ENCODE measurements at places on chromosomes 2 and 18. TPM values are rescaled to one million over a fixed set of nuclear protein-coding genes. Genes with fewer than 3 reads are reported as not detected.

- no peaks in the 10 kb centered on the region for H3K4me1 ChIP-seq
- H3K4me3 ChIP-seq = no peak overlapping the region
- no peak for DNase-seq
- no peaks in the 10 kb centered on the region for H3K27me3 ChIP-seq
- H3K27ac ChIP-seq = no peak overlapping the region
Observed at GRCh38 chr18:6449213-6449612, 34.5 kb upstream of the L3MBTL4 start.

DNA sequence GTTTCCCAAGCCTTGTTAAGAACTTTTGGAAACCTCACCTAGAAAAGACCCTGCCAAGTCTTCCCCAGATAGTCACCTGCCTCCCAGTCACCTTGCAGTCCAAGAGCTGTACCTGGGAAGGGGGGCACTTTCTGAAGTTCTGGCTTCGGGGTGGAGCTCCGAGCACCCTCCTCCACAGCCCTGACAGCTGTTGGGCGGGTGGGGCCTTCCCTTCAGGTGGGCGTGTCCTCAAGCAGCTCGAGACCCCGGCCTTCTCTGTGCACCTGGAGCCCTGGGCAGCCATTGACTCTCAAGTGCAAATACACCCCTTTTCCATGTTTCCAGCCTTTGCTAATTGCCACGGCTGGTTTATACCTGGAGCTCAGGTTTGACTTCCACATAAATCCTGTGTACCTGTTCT lies 37.0 kb upstream of the IGFBP5 start:
- H3K36me3 ChIP-seq = no peaks in the 10 kb centered on the region
- H3K4me3 ChIP-seq = no peak overlapping the region
- no peak overlapping the region for H3K27ac ChIP-seq
- no peak for DNase-seq

DNA sequence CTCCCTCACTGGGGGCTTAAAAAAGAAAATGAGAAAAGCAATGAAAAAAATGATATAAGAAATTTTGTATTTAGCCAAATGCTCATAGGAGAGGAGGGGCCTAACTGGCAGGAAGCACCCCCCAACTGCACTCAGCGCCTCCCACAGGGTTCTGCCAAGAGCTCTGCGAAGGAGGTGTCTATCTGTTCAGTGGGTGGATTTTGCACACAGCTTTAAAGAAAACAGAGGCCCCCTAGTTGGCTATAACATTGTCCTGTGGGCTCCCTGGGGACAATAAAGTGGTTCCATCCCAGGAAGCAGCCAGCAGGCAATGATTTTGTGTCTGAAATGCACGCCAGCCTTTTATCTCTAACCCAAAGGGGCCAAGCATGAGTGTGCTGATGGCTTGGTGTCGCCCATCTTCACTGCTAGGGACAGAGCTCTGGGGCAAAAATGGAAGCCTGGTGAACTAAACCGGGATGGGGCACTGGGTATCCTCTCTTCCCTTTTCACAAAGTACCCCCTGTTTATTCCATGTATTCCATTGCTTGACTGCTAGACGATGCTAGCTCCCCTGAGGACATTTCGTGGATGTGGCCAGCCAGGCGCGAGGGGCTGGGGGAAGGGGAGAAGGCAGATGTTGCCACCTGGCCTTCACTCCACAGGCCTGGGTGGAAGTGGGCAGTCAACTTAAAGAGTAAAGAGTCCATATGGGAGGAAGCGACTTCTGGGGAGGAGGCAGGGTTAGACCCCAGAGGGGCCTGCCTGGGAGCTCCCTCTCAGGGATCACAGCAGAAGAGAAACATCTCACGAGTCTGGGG lies 205.7 kb downstream of the CYP26B1 start:
- H3K27ac ChIP-seq = no peak overlapping the region
- H3K4me3 ChIP-seq = no peak overlapping the region
- H3K27me3 ChIP-seq = peaks cover 35% of the 10 kb centered on the region
- H3K36me3 ChIP-seq = peaks cover 3% of the 10 kb centered on the region
- H3K4me1 ChIP-seq = peaks cover 2% of the 10 kb centered on the region

DNA sequence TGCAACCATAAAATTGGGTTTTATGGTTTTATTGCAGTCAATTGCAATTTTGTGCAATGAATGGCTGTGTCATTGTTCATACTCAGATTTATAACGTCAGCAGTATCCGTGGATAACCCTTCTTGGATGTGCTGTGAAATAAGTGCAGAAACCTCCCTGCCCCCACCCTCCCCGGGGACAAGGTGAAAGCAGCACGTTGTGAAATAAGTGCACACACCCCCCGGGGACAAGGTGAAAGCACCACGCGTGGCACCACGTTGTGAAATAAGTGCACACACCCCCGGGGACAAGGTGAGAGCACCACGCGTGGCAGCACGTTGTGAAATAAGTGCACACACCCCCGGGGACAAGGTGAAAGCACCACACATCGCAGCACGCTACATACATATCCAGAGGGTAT lies 93.6 kb upstream of the NFATC1 start:
- peaks cover 10% of the 10 kb centered on the region for H3K36me3 ChIP-seq
- no peak overlapping the region for H3K4me3 ChIP-seq

DNA sequence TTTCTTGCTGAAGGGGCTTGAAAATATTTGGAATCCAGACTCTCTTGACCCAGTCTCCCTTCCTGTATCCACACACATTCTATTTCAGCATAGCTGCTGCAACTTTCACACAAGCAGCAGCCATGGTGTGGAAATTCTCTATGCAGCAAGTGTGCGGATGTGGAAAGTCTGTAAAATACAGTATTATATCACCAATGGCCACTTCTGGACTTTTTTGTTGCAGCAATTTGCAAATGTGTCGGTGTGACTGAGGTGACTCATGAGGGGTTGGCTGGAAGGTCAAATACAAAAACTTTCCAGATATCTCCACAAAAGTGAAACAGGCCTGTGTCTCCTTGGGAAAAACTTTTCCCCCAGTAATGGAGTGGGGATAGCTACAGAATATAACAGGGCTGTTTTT lies 299.3 kb upstream of the GYPC start:
- H3K36me3 ChIP-seq = no peaks in the 10 kb centered on the region
- H3K4me3 ChIP-seq = no peak overlapping the region

Gene CNGA3
- total RNA-seq = not detected

GRCh38 chr2:45013229-45014015 lies 4.2 kb upstream of the SIX2 start:
- peaks cover 75% of the 10 kb centered on the region for H3K27me3 ChIP-seq
- no peak for DNase-seq
- peaks cover 2% of the 10 kb centered on the region for H3K36me3 ChIP-seq
- H3K4me3 ChIP-seq = no peak overlapping the region
- peaks cover 5% of the 10 kb centered on the region for H3K4me1 ChIP-seq

Gene ALPP
- 0.45 TPM for total RNA-seq

DNA sequence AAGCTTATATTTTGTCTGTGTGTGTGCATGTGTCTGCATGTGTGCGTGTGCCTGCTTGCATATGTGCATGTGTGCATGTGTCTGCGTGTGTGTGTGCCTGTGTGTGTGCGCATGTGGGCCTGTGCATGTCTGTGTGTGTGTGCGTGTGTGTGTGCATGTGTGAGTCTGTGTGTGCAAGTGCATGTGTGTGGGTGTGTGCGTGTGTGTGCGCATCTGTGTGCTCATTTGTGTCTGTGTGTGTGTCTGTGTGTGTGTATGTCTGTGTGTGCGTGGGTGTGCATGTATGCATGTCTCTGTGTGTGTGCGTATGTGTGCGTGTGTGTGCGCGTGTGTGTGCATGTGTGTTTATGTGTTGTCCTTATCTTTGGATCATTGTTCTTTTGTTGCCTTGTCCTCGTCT lies 56.8 kb downstream of the DSC3 start:
- no peaks in the 10 kb centered on the region for H3K27me3 ChIP-seq
- no peak overlapping the region for H3K4me3 ChIP-seq
- no peaks in the 10 kb centered on the region for H3K36me3 ChIP-seq
- no peak overlapping the region for H3K27ac ChIP-seq
- H3K4me1 ChIP-seq = no peaks in the 10 kb centered on the region
- DNase-seq = no peak

GRCh38 chr2:204863336-204863735 lies 318.1 kb downstream of the PARD3B start:
- no peaks in the 10 kb centered on the region for H3K36me3 ChIP-seq
- H3K4me1 ChIP-seq = peaks cover 2% of the 10 kb centered on the region
- DNase-seq = no peak
- H3K27me3 ChIP-seq = no peaks in the 10 kb centered on the region
- no peak overlapping the region for H3K4me3 ChIP-seq

GRCh38 chr2:156884216-156884615 lies 373.3 kb upstream of the GALNT5 start:
- H3K36me3 ChIP-seq = peaks cover 4% of the 10 kb centered on the region
- DNase-seq = no peak
- H3K27ac ChIP-seq = no peak overlapping the region
- peaks cover 25% of the 10 kb centered on the region for H3K27me3 ChIP-seq
- H3K4me3 ChIP-seq = no peak overlapping the region
- H3K4me1 ChIP-seq = no peaks in the 10 kb centered on the region

- H3K4me3 ChIP-seq = no peak overlapping the region
- H3K27ac ChIP-seq = peak overlapping the region; percentile 81
- DNase-seq = no peak
- H3K27me3 ChIP-seq = no peaks in the 10 kb centered on the region
Observed at GRCh38 chr2:86225581-86225980, 26.3 kb downstream of the MRPL35 start.

DNA sequence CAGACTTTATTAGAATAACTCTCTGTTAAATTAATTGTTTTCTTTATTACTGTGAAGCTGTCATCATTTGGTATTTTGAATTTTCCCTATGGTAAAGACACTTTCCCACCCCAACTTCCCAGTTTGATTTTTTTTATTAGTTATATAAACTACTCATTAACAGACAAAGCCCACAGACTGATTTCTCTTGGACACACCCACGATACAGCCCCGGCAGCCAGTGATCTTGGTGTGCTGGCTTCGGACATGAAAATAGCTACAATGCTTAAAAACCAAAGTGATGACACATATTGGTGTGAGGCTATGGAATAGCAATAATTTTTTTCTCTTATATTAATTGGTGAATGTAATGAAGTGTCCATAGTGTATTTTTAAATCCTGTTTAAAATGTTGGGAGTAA lies 225.4 kb upstream of the SIX3 start:
- H3K27me3 ChIP-seq = no peaks in the 10 kb centered on the region
- H3K4me3 ChIP-seq = no peak overlapping the region
- peaks cover 3% of the 10 kb centered on the region for H3K4me1 ChIP-seq
- no peak overlapping the region for H3K27ac ChIP-seq
- no peak for DNase-seq

GRCh38 chr2:234593636-234594035 lies 96.8 kb upstream of the ARL4C start:
- H3K27me3 ChIP-seq = peaks cover 58% of the 10 kb centered on the region
- no peak overlapping the region for H3K27ac ChIP-seq
- H3K4me1 ChIP-seq = no peaks in the 10 kb centered on the region
- H3K4me3 ChIP-seq = no peak overlapping the region
- peaks cover 2% of the 10 kb centered on the region for H3K36me3 ChIP-seq
- no peak for DNase-seq

DNA sequence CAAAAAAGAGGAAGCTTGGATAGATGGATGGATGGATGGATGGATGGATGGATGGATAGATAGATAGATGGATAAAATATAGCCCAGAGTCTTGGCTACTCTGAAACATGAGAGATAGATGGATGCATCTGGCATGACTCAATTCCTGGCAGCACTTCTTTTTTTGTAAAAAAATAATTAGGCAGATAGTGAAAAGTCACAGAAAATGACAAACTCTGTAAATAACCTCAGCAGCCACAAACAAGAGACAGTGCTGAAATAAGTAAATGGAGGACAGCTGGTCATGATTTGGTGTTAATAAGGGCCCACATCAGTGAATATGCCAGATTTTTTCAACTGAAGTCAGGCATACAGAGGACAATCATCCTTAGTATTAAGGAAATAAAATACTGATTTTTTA lies 585.0 kb upstream of the GCFC2 start:
- H3K4me3 ChIP-seq = no peak overlapping the region
- no peaks in the 10 kb centered on the region for H3K4me1 ChIP-seq
- no peak for DNase-seq
- H3K36me3 ChIP-seq = no peaks in the 10 kb centered on the region
- H3K27me3 ChIP-seq = no peaks in the 10 kb centered on the region

GRCh38 chr18:72541871-72542332 lies 2.2 kb downstream of the CBLN2 start:
- peaks cover 29% of the 10 kb centered on the region for H3K27me3 ChIP-seq
- H3K4me3 ChIP-seq = no peak overlapping the region
- no peaks in the 10 kb centered on the region for H3K36me3 ChIP-seq
- no peak overlapping the region for H3K27ac ChIP-seq
- H3K4me1 ChIP-seq = peaks cover 3% of the 10 kb centered on the region

DNA sequence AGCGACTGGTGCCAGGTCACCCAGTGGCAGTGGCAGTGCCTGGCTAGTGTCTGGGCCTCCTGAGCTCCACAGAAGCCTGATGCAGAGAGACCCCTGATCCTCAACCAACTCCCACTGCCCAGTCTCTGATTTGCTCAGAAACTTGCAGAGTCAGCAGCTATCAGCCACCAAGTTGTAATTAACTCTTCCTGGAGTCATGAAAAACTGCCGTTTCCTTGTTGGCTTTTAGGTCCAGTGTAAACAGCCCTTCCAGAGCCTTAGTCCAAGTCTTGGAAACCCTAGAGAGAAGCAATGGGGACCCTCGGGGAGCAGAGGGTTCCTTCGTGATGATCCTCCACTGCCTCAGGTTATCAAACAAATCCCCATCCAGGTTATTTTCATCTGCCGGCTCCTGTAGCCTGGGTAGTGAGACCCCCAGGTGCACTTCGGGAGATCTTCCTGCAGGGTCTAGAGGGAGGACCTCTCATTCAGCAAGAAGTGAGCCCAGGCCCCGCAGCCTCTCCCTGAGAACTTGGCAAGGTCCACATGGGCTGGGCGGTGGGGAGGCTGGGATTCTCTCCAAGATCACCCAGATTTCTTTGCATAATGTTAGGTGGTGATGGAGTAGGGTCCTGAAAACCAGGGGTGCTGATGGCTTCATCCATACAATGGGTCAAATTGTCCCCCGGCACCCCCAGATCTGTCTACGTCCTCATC lies 137.7 kb upstream of the HDAC4 start:
- peaks cover 3% of the 10 kb centered on the region for H3K4me1 ChIP-seq
- no peaks in the 10 kb centered on the region for H3K36me3 ChIP-seq
- H3K4me3 ChIP-seq = no peak overlapping the region
- H3K27me3 ChIP-seq = peaks cover 5% of the 10 kb centered on the region

DNA sequence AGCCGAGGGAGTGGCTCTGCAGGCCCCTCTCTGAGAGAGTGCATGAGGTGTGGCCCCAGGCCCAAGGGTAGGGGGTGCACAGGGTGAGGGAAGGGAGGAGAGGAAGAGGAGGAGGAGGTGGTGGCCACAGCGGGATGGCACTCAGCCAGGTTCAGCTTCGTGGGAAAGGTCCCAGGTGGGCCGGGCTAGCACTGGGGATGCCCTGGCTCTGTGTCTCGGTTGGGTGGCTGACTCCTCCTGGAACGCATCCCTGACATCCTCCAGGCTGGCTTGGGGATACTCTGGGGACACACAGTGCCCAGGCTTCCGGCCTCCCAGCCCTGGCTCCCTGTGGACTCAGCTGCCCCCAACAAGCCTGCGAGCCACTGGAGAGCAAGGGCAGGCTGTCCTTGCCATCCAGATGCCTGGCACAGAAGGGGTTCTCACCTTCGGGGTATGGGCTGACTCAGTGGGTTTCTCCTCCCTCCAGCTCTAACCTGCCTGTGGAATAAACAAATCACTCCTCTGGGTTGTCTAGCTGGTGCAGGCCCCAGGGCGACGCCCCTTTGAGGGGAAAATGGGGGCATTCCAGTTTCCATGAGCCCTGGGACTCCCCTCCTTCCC lies 582 bp upstream of the ZAP70 start:
- H3K36me3 ChIP-seq = peaks cover 18% of the 10 kb centered on the region
- peak; percentile 38 for DNase-seq
- no peaks in the 10 kb centered on the region for H3K27me3 ChIP-seq
- H3K4me3 ChIP-seq = peak overlapping the region; percentile 97
- H3K27ac ChIP-seq = peak overlapping the region; percentile 100
- peaks cover 67% of the 10 kb centered on the region for H3K4me1 ChIP-seq

- no peaks in the 10 kb centered on the region for H3K36me3 ChIP-seq
- H3K27ac ChIP-seq = no peak overlapping the region
- no peak for DNase-seq
- no peaks in the 10 kb centered on the region for H3K4me1 ChIP-seq
- no peak overlapping the region for H3K4me3 ChIP-seq
Observed at GRCh38 chr18:2030647-2031046, 540.7 kb downstream of the METTL4 start.
